ENCODE measurements at places on chromosomes 6 and 20. TPM values are rescaled to one million over a fixed set of nuclear protein-coding genes. Genes with fewer than 3 reads are reported as not detected.

- DNase-seq = no peak
Measured at GRCh38 chr6:45072016-45072415, 256.1 kb upstream of the RUNX2 start.

The DEFB112 gene
- total RNA-seq = not detected

The FAM83C gene
- not detected for total RNA-seq

DNA sequence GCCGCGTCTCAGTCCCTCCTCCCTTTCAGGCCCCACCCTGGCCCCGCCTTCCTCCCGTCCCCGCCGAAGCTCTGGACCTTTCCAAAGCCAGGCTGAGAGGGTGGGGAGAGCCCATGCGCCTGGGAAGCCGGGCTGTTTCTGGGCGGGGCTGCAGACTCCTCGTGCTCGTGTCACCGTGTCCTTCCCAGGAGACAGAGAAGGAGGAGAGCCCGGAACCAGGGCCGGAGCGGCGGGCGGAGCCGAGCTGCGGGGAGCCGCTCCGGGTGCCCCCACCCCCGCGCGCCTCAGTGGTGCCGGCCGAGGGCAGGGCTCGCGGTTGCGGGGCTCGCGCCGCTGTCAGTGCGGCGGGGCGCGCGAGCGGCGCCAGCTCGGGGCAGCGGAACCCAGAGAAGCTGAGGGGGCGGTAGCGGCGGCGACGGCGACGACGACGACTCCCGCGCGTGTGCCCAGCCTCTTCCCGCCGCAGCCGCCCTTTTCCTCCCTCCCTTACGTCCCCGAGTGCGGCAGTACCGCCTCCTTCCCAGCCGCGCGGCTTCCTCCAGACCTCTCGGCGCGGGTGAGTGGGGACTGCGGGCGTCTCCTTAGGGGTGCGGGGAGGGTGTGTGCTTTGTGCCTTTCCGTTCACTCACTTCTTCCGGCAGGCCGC, at the start of gene RALY:
TSS of gene RALY (plus strand) at position 336 of the 646 bp plus-strand sequence. CDS start 78,164 bp downstream, outside the sequence.
- DNase-seq = peak; percentile 97

- DNase-seq = no peak
Measured at GRCh38 chr6:129133770-129134192, 250.8 kb downstream of the LAMA2 start.

DNA sequence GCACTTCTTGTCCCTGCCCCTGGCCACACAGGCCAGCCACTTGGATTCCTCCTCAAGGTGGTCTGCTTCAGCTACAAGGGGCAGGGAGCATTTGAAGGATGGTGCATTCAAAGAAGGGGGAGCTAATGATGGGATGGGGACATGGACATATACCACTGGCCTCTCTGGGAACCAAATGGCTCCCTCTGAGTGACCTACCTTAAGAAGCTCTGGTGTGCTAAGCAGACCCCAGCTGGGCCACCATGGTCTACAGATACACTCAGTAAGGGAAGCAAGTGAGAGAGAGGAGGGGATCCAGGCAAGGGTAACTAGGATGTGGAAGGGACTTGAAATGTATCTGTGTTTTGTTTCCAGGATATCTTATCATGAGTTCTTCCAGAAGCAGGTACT, 62.4 kb downstream of the TTI1 start:
- DNase-seq = no peak

DNA sequence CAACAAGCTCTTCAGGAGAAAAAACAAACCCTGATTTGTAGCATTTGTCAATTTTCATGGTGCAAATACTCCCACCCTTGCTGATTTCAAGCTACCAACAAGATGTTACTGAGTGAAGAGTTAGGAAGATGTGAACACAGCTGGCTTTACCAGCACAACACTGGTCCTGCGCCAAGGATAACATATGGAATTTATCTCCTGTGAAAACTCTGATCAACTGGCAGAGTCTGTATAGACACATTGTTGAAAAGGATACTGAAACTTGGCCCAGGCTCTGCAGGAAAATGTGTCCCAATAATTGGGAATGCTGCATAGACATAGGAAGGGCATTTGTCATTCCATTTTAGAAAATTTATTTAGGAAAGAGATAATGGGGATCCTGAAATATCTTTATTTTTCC, 29.0 kb downstream of the OTOR start:
- DNase-seq = no peak

DNA sequence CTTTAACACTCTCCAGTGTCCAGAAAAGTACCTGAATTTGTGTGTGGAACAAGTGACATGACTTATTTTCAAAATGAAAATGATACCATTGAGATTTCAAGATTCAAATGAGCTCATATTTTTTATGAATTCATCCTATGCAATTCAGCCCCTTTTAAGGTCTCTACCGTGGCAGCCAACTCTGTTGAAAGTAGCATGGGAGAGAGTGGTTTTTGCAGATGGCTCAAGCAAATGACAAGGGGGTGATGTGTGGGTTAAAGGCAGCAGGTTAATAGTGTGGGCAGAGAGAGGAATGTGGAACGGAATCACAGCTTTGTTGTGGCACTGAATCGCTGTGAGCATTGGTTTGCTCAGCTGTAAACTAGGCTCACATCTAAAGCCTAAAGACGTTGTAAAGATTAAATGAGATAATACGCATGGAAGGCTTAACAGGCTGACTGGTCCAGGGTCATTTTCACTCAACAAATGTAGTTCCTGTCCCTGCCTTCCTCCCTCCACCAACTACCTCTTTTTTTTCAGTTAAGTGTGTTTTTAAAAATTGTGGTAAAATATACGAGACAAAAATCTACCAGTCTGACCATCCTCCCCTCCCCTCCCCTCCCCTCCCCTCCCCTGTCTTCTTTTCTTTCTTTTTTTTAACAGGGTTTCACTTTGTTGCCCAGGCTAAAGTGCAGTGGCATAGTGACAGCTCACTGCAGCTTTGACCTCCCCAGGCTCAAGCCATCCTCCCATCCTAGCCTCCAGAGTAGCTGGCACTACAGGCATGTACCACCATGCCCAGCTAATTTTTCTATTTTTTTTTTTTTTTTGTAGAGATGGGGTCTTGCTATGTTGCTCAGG, 114.7 kb upstream of the ZNF217 start:
- DNase-seq = peak; percentile 52

- no peak for DNase-seq
Measured at GRCh38 chr6:158357570-158358216, 45.4 kb downstream of the TULP4 start.

- no peak for DNase-seq
Measured at GRCh38 chr20:50601511-50602431, 89.6 kb downstream of the RIPOR3 start.

The CST7 gene
- total RNA-seq = 700 TPM

DNA sequence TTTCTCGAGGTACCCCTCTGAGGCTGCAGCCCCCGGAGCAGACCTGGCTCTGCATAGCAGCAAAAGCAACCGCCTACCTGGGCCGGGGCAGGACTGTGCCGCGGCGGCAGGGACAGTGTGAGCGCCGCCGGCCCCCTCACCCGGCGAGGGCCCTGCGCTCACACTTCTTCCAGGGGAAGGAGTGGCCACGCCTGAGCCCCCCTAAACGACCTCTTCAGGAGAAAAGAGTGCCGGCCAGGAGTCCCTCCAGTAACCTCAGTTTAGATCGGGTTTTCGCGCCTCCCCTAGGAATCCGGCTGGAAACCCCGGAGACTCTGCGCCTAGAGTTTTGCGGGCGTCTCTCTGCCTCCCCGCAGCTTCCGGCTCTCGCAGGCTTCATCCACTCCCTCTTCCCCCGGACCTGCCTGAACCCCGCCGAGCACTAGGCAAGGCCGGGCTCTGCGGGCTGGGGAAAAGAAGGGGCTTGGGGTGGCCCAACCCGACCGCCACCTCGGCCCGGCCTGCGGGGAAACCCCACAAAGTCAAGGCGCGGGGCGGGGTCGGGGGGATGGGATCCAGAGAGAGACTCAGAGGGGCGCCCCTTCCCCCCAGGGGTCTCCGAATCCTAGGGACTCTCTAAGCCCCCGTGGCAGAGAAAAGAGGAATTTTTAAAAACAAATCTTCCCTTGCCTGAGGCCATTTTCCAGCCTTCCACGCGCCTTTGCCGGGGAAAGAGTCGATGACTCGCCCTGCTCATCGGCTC, 558 bp downstream of the LINC00237 start:
- DNase-seq = no peak

GRCh38 chr20:48862279-48862678, 34.5 kb upstream of the PREX1 start:
- DNase-seq = no peak

DNA sequence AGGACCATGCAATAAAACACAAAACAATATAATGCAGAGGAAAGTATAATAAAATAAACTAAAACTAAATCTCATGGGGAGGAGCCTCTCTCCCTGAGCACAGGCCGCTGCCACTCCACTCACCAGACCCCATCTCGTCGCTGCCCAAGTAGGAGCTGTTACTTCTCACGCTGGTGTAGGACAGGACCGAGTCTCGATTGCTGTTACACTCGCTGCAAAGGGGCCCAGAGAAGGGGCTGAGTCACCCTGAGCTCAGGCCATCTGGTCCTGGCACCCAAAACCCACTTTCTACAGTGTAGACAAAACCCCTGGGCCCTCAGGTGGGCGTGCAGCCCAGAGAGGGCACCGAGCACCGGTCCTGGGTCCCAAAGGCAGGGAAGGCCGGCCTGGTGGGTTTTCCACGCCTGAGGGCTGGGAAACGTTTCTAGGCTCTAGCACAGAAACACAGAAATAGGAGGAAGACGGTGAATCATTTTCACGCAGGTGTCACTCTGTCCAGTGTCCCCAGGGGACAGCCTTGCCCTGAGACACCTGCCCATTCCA, 183.4 kb downstream of the PREX1 start:
- DNase-seq = no peak

DNA sequence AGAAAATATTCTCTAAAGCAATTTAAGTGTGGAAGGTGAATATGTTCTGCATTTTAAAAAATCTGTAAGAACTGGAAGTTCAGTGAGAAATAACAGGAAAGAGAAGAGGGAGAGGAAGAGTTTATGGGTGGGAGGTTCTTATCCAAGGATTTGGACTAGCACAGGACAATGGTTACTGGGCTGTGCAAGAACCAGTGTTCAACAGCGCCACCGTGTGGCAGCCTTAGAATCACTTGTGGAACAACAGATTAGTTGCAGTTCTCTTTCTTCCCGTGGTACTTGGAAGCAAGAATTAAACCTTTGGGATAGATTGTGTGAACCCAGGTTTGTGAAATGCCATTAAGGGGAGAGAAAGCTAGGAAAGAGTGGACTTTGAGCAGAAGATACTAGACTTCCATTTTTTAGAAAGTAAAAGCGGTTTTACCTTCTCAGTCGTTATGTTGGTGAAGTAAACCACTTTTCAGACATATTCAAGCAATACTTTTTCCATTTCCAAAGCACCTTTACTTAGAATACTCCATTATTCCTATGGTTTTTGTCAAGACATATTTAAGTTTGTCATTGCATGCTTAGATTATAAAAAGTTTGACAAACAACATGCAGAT, 436.7 kb downstream of the RNF144B start:
- peak; percentile 24 for DNase-seq

DNA sequence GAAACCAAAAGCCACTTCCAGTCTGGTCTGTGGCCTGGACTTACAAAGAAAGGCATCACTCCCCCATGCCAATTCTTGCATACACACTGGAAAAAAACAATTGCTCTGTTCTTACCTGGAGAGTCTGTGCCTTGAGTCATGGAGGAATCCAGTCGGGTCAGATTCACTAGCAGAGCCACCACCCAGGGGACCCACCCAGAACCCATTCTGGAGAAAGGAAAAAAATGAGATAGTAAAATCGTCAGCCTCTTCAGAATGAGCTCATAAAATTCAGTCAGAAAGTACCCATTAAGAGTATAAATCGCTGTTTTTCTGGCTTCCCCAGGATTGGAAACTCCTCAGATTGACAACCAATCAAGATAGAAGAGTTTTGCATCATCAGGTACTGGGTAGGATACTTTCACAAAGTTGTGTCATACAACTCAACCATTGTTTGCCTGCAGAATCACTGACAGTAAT, at the start of gene HLA-DOB:
TSS of gene HLA-DOB (minus strand) at position 257 of the 459 bp plus-strand sequence. CDS start at position 206, 51 bp downstream.
- peak; percentile 54 for DNase-seq

Measured in natural killer cell (primary cell).